Muscle of leg (tissue), 16 donors: ENCODE measurements at places on chromosomes 1 and 21.

GRCh38 chr1:196461521-196461920 is 146.7 kb downstream of the KCNT2 start:
- DNase-seq: peak; percentile 77

DNA sequence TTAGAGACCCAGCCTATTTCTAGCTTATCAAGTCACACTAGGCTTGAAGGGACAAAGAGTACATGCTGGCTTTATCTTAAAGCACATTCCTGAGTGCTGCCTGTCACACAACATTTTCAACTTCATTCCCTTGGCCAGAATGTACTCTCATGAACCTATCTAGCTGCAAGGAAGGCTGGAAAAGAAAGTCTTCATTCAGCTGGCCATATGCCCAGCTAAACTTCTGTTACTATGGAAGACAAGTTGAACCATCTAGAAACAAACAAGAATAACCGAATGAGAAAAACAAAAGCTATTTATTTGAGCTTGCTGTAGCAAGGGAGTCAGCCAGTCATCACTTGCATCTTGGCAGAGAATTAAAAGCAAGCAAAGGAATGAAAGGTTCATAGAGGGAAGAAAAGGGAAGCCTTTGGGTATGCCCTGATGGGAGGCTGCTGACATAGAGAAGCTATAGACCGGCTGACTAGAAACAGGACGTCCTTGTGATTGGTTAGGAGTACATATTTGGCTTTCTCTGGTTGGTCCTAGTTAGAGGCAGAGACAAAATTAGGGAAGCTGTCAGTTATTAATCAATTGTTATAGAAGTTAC is 108.4 kb downstream of the NEK7 start:
- DNase-seq: peak; percentile 11

DNA sequence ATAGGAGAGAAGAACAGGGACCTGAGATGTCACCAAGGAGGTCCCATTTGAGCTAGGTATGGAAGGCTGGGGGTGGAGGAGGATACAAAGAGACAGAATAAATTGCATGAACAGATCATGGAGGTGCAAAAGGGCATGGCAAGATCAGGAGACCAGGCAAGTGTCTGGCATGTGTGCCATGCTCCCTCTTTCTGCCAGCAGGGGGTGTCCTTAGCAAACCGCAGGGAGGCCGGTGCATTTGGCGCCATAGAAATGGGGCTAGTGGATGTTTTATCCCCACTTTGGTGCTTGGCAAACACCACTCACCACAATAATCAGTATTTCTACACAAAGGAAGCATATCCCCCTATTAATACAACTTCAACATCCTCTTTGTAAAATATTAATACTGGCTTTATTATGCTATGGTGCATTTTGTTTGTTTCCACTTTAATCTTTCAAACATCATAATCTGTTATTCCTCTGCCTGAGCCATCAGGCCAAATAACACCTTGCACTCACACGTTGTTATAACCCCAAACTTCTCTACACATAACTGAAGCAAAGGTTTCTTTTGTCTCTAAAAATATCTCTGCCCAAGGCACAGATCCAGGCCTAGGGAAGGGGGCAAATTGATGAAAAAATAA is 25.9 kb downstream of the S100A6 start:
- no peak for DNase-seq

DNA sequence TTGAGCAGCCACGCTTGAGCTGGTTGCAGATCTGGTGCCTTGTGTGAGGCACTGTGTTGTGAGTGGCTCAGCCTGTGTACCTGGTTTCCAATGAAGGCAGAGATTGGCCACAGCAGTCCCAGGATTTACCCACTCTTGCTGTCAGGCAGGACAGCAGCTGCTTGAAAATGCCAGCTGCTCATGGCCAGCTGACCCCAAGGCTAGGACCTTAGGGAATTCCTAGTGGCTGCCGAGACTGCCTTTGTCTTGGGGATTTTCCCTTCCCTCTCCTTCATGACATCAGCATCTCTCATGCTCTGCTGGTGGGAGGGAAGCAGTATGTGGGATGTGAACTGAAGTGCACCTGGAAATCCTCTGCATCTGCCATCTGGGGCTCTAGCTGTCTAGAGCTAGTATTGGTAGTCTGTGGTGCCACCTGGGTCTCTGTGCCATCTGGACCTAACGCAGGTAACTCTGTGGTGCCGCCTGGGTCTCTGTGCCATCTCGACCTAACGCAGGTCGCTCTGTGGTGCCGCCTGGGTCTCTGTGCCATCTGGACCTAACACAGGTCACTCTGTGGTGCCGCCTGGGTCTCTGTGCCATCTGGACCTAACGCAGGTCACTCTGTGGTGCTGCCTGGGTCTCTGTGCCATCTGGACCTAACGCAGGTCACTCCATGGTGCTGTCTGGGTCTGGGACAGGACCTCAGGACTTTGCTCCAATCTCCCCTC is 3.8 kb upstream of the LRRC47 start:
- DNase-seq: no peak

- DNase-seq: peak; percentile 51
Measured at GRCh38 chr1:117162816-117163215, 41.3 kb upstream of the TRIM45 start.
